EH (cell line): ENCODE measurements at places on chromosomes 5 and 9.

DNA sequence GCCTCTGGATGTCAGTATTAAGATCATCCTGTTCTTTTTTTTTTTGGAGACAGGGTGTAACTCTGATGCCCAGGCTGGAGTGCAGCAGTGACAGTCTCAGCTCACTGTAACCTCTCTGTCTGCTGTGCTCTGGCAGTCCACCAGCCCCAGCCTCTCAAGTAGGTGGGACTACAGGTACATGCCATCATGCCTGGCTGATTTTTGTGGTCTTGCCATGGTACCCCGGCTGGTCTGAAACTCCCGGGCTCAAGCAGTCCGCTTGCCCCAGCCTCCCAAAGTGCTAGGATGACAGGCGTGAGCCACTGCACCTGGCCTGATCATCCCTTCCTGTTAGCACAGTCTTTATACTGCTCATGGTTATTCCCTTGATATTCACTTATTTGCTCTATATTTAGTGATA is 3.5 kb downstream of the KDM4C start:
- no peak for DNase-seq

DNA sequence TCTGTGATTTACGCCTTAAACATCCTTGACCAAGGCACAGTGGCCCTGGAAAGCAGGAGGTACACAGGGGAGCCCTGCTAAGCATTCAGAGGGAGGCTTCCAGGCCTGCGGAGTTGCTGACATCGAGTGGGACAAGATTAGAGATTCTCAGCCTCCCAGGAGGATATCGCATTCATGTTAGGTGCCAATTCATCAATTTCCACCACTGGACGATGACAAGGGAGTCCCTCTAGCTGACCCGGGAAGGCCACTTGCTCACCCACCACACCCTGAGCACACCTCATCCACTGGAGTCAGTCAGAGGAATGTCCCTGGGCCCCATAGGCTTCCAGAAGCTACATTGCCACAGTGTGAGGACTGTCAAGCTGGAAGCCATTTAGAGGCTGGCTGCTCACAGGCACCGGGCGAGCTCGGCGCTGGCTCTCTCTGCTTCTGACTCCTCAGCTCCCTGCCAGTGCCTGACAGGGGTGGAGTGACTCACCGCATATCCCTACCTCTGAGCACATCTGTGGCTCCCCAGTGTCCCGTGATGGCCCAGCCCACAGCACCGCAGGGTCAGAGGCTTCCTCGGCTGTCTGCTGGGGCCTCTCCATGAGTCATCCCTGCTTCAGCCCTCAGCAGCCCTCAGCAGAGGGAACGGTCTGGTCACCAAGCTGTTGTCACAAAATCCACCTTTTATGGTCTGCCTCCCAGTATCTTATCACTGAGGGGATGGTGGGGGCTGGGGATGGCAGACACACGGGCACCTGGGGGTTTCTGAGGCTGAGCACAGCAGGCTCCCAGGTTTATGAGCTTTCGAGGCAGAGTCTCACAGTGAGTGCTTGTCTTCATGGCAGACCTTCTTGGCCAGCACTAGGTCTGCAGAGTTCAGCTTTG is 117.5 kb downstream of the ZNF608 start:
- DNase-seq, result peak; percentile 97

- DNase-seq, result peak; percentile 24
Observed at GRCh38 chr5:76082772-76083554, at the start of gene SV2C. Gene SV2C (plus strand): TSS chr5:76083383. CDS start chr5:76131751, 48,368 bp downstream.

DNA sequence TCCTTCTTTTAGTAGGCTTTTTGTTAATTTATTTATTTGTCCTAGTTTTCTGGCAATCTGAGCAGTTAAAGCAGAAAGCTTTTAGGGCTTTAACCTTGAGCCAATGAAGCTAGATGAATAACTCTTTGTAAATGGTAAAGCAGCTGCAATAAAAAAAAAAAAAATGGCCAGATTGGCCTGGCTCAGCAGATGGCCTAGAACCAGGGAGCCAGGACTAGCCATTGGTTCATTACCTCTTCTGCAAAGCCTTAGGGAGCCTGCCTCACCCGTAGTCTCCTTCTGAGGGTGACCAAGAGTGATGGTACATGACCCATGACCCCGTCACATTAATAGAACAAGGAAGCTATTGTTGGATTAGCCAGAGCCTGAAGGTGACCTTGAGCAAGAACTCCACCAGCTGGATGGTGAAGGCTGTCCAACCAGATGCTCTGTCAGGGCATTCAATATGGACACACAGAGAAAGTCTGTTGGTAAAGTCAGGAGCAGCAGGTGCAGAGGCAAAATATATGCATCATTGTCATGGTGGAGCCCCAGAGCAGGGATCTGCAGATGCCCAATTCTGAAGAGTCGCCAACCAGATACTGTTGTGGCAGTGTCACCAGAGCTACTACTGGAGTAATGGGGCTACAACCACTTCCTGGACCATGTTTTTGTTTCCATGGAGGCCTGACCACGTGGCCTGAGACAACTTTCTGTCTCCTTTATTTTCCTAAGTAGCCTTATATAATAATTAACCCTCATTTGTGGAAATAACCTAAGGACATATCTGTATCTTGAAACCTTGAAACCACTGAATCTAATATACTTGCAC is 100.7 kb downstream of the MTX3 start:
- DNase-seq, result no peak

DNA sequence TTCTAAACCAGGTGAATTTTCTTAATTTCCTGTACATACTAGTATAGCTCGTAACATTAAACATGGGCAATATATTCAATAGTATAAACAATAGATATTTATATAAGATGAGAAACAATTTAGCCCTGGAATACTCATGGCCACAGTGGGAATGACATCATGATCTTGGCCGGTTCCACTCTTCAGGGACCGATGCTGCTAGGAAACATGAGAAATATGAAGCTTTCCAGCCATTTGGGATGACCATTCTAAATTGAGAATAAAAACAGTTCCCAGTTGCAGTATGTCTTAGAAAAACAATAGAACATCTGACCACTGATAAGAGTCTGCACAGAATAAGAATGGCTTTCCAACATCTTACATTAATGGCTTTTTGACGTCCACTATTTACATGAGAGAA is 33.3 kb upstream of the SLCO6A1 start:
- DNase-seq, result no peak

DNA sequence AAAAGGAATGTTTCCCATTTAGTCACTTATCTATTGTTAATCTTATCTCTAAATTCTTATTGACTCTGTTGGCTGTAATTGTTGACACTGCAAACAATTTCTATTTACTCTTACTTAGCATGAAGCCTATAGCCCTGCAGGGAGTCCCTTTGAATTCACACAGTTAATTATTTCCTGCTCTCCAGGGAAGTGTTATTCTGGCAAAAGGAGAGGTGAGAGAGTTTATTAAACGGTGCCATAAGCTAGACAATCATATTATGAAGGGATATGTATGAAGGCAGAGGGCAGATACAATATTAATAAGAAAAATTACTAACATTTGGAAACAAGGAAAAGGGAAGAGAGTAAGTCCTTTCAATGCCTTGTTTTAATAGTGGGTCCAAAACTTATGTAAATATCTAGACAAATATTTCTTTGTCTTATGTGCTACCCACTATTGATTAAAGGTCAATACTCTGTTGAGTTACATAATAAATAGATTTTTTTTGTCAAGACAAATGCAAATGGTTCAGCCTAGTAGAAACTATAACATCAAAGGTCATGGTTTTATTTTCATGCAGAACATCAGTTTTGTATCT is 107.1 kb downstream of the CDH18 start:
- no peak for DNase-seq
